ENCODE measurements at places on chromosomes 12 and 14.

- no peak for DNase-seq
Measured at GRCh38 chr12:81957631-81958030, 198.5 kb upstream of the PPFIA2 start.

- no peak for DNase-seq
Measured at GRCh38 chr12:31620311-31620710, 29.4 kb upstream of the DENND5B start.

- no peak for DNase-seq
Measured at GRCh38 chr12:77236066-77236465, 170.7 kb upstream of the E2F7 start.

GRCh38 chr12:107783406-107784376 is 9.2 kb downstream of the ASCL4 start:
- DNase-seq = no peak

DNA sequence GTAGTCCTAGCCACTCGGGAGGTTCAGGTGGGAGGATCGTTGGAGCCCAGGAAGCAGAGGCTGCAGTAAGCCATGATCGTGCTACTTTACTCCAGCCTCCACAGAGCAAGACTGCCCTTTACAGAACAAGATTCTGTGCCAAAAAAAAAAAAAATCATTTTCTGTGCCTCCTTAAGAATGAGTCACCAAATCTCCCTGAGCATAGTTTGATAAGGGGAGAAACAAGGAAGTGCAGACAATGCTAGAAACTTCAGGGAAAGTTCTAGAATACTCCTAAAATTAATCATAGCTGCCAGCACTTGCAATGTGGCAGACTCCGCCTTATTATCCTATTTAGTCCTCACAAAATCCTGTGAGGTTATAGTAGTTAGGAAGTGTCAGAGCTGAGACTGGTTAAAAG is 74.5 kb downstream of the KCNK10 start:
- DNase-seq = no peak

- DNase-seq = no peak
Measured at GRCh38 chr14:99645545-99646505, 896 bp downstream of the HHIPL1 start.

- no peak for DNase-seq
Measured at GRCh38 chr14:72535485-72535884, 358.4 kb downstream of the DPF3 start.

- DNase-seq = no peak
Measured at GRCh38 chr14:21537090-21537424, 10.9 kb upstream of the SALL2 start.

DNA sequence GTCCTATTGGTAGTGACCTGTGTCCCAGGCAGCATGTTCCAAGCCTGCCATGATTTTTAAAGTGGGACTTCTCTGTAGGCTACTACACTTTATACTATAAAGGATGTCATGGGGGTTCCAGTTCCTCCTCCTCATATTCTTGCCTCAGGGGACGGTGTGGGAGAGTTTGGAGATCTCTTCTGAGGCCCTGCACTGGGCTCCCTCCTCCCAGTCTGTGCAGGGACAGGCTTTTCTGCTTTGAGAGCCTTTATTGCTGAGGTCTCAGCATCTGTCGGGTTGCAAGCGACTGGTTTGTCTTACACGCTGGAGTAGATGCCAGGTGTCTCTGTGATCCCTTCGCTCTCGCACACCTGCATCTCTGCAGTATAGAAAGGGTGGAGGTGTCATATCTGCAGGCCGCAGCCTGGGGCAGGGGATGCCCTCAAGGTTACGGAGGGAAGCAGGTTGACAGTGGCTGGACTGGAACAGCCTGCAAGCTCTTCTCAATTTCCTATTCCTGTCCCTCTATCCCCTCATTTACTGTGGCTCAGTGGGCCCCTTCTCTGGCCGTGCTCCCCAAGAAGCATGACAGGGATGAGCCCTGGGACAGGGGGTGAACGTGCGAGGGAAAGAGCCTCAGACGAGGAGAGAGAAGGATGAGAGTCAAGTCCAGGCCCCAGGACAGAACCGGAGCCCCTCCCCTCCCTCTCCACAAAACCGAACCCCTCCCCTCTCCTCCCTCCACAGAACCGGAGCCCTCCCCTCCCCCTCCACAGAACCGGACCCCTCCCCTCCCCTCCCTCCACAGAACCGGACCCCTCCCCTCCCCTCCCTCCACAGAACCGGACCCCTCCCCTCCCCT is 51.3 kb downstream of the SLC6A12 start:
- no peak for DNase-seq

DNA sequence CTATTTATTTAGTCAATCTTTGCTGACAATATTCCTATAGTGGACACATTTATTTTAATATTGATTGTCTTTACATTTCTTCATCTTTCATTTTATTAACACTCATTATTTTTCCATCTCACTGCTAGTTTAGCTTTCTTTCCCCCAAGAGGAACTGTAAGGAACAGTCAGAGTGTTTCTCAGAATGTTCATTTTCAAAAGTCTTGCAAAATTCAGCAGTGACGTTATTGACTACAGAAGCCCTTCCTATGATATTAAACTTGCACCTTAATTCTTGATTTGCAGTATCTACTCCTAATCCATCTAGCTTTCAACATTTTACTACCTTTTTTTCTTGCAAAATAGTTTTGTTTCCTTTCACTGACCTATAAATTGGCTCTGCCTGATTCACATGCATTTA is 13.0 kb downstream of the CLEC2B start:
- DNase-seq = no peak

GRCh38 chr12:22715254-22715653 is 90.3 kb downstream of the ETNK1 start:
- DNase-seq = no peak

DNA sequence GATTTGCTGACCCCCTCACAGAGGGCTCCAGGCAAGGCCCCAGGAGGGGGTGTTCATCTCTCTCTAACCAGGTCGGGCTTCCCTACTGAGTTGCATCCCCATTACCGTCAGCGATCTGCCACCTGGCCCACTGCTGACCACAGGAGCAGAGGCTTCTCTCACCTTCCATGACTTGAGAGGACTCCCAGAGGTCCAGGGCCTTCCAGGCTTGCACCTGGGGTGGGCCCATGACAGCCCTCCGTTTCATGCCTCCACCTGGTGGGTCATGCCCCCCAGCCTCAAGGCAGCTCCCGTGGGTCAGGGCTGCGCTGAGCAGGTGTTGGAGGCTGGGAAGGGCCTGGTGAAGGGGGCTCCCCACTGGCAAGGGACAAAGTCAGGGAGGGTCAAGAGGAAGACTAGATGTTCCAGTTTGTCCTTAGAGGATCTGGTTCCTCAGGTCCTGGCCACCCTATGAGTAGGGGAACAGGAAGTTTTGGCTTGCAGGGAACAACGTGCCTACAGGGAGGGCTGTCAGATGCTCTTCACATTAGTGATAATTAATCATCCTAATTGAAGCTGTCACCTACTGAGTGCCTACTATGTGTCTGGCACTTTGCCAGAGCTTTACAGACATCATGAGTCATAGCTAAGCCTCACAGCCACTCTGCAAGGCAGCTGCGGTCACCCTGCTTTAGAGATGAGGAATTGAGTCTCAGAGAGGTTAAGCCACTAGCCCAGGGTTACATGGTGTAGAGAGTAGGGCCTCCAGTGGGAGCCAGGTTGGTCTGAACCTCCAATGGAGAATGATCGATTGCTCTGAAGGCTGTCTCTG is 13.8 kb downstream of the NFKBIA start:
- DNase-seq = no peak

- peak; percentile 70 for DNase-seq
Measured at GRCh38 chr12:121795034-121795968, 1.8 kb upstream of the RHOF start.

DNA sequence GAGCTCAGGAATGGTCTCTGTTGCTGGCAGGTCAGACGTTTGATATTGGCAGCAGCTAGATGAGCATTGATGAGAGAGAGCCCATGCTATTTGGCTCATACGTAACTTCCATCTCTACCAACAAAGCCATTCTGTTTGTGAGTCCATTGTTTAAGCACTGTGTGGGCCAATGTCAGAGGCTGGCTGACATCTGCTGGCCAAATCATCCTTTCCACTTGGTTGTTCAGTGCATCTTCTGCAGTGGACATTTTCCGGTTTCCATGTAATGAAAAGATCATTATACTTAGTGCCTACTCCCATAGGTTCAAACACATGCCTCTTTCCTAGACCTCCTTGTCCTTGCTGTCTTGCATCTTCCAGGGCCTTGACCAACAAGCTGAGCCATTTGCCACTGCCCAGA is 59.2 kb downstream of the IFT81 start:
- no peak for DNase-seq

DNA sequence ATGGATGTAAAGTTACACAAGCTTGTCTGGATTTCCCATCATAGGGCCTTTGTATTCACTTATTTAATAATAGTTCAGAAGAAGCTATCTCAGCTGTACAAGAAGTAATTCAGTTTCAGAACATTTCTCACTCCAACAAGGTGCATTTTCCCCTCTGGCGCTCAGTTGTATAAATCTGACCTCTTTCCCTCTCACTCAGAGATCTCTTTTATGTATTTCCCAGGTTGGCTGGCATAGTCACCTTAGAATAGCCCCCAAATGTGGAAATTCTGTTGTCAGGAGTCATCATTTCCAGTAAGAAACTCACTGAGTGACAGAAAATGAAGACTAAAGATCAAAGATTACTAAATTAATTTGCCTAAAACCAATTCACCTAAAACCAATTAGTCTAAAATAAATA is 11.2 kb downstream of the AJUBA start:
- no peak for DNase-seq

DNA sequence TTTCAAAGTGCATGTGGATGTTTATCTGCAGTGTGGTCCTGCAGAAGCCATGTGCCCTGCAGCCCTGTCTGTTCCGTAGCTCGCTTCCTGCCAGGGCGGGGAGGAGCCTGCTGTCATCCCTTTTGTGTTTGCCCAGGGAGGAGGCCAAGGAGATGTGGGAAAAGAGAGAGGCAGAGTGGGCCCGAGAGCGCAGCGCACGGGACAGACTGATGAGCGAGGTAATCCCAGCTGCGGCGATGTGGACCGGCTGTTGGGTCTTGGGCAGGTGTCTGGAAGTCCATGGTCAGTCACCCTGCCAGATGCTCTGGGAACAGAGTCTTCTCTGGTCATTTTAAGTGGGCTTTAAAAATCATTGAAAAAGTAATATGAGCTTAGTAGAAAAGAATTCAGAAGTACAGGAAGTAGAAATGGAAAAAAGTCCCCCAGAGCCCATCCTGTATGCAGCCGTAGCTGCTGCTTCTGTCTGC is 12.8 kb downstream of the TCHP start:
- no peak for DNase-seq

DNA sequence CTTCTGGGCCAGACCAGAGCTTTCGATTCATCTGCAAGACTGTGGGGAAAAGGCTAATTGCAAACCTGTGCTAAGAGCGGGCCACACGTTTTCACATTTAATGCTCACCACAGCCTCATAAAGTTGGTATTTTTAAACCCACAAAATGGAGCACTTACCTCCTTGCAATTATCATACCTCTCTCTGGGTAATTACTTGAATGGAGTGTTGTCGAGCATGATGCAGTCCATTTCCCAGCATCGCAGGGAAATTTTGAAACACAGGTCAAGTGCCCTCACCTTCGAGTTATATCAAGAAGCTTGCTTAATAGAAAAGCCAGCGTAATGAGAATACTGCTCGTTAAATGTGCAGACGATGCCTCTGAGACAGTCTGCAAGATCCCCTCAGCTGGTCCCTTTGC is 8.8 kb upstream of the IFI27L2 start:
- no peak for DNase-seq

GRCh38 chr14:87992346-87992717 is 650 bp downstream of the GALC start:
- DNase-seq = no peak

GRCh38 chr14:38505221-38505972 is 249.5 kb upstream of the CLEC14A start:
- DNase-seq = no peak

DNA sequence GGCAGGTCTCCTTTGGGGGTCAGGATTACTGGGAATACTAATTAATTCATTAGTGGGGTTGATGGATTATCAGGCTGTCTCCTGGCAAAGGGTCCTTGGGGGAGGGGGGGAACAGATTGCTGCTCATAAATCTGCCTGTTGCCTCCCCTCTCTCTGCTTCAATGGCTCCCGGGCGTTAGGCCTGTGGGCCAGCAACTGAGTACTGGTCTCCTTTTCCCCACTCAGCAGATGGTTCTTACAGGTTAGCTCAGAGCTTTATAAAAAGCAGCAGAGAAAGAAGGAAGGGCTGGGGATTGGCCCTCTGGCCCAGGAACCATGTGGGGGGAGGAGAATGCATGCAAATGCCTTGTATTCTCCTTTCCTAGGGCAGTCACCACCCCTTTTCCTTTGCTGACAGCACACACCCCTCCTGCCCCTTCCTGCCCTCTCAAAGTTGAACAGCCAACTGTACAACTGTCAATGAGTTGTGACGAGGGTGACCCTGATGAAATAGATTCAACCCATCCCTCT is 2.3 kb upstream of the NEUROD4 start:
- DNase-seq = no peak

Data from activated CD4-positive, CD25-positive, alpha-beta regulatory T cell (primary cell).